ENCODE measurements at places on chromosomes 11 and 22. TPM values are rescaled to one million over a fixed set of nuclear protein-coding genes. Genes with fewer than 3 reads are reported as not detected.

LGR4 gene
- 87.1 TPM for total RNA-seq

C22orf31 gene
- total RNA-seq, result not detected

IFITM10 gene
- 5.4 TPM for total RNA-seq

LRRC4C gene
- total RNA-seq, result 0.64 TPM

ADAMTS15 gene
- 0.20 TPM for total RNA-seq

- no peak for DNase-seq
Measured at GRCh38 chr11:72637926-72638325, 36.3 kb downstream of the PDE2A start.

- no peak for DNase-seq
Measured at GRCh38 chr22:50105208-50106100, 15.6 kb downstream of the MOV10L1 start.

GRCh38 chr11:36478700-36479329 lies 31.3 kb downstream of the TRAF6 start:
- DNase-seq, result no peak

DNA sequence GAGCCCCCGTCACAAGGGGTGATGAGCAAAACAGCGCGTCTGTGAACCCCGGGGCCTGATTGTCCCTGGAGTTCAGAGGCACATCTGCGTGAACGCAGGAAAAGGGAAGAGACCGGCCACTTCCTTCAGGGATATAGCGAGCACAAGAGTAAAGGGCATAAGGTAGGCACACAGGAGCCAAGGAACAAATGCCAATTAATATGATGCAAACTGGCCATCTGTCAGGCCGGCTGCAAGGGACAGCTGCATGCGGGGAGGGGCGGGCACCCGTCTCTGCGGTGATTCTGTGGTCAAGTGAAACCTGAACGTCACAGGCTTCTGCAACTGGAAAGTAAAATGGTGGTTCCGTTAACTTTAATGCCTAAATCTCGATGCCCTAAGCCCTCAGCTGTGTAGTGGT lies 64.7 kb downstream of the TRIM29 start:
- DNase-seq, result peak; percentile 52

- peak; percentile 88 for DNase-seq
Measured at GRCh38 chr11:46369458-46370152, 11.9 kb upstream of the MDK start.

All from glutamatergic neuron (in vitro differentiated cells).